ENCODE measurements at places on chromosomes 7 and 10.

DNA sequence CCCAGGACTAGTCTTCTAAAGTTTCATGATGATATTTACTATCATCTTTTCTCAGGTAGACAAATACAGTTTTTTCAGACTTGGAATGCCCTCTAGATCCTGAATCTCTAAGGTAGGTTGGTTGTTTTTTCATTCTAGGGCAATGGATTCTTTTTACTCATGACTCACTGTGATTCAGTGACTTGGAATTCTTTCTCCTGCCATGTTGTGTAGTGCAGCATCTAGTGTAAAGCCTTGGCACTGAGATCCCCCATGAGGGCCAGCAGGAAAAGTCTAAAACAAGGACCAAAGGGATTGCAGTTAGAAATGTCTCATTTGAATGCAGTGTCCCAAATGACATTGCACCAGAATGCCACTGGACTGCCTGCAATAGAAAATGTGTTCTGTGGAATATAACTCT is 430.4 kb downstream of the NEBL start:
- no peak for DNase-seq

DNA sequence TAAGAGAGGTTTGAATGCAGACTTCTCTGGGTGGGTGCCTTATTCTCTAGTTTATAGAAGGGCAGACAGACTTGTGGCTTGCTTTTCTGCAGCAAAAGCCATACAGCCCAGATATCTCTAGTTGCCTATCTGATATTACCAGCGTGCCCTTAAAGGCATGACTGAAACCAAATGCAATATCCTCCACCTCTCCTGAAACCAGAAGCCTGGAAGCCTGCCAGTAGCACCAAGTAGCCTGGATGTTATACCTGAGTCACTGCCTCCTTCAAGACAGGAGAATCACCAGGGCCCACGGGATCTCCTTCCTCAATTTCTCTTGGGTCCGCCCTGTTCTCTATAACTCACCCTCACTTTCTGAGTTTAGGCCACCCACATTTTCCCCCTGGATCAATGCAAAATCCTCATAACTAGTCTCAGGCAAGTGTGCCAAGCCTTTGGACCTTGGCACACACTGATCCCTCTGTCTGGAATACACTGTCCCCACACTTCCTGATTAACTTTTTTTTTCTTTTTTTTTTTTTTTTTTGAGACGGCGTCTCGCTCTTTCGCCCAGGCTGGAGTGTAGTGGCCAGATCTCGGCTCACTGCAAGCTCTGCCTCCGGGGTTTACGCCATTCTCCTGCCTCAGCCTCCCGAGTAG is 638.4 kb downstream of the GALNT17 start:
- no peak for DNase-seq

- no peak for DNase-seq
Observed at GRCh38 chr10:102644066-102644645, at the start of gene TRIM8. Gene TRIM8 (plus strand): TSS chr10:102644479. CDS start chr10:102644618, 139 bp downstream.

DNA sequence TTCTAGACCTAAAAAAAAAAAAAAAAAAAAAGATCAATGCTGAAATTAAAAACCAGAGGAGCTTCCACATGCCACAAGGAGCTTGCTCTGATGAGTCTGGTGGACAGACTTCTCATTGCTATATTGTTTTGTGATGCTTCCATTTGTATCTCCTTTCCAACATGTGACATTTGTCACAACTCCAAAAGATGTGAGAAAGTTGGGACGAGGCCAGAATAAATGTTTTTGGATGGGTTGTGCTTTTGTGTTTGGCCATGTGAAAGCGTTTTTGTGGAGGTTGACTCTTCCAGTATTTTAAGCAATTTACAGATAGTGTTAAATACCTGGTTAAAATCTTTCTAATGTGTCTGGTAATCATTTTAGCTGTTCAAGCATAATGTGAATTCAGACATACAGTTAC is 280.1 kb downstream of the SKAP2 start:
- DNase-seq = no peak

DNA sequence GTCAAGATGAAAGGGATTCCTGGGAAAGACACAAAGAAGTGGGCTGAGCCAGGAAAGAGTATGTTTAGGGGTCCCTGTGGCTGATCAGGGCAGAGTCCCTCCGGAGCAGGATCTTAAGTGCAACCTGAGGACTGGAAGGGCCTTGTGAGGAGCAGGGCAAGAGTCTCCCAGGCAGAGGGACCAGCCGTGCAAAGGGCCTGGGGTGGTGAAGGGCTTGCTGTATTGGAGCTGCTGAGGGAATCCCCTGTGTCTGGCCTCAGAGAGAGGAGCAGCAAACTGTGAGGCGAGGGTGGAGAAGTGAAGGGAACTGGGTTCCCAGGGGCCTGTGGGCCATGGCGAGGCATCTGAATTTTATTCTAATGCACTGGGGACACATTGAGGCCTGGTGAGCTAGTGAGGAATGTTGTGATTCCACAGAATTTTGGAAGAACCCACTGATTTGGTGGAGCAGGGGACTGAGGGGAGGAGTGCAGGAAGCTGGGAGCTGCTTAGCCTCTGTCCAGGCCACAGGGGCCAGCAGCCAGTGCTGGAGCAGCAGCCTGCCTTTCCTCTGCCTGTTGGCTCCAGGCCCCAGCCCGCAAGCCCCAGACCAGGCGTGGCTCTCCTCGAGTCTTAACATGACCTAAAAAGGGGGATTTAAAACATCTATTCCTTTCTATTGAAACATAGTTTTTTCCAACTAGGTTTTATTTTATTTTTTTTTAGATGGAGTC is 138.4 kb upstream of the IGFBP3 start:
- no peak for DNase-seq

- DNase-seq = no peak
Observed at GRCh38 chr7:18495412-18496340, at the start of gene HDAC9. Gene HDAC9 (plus strand): TSS chr7:18495749. CDS start chr7:18496303, 554 bp downstream.

- DNase-seq = no peak
Observed at GRCh38 chr10:24324651-24325050, 115.7 kb downstream of the KIAA1217 start.

DNA sequence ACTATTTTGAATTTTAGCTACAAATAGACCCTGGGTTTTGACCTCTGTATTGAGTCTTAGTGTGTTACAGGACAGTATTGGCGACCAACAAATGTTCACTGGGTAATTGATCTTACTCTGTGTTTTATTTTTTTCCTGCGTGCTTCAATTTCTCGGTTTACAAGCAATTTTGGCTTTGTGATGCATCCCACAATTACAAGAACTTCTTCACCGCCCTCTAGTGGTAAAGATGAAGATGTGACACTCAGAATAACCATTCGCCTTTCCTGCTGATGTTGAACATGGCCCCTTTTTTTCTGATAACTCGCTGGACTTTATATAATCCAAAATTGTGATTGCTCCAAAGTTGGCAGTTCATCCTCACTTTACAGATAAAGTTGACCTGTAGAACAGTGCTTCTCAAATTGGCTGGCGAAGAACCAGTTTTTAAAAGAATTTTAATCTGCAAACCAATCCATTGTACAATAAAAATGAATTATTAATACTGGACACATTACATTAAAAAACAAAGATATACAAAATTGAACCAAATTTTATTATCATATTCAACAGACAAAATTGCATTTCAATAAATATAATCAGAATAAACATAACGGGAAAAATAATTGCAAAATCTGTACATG is 20.2 kb upstream of the SMC3 start:
- no peak for DNase-seq

DNA sequence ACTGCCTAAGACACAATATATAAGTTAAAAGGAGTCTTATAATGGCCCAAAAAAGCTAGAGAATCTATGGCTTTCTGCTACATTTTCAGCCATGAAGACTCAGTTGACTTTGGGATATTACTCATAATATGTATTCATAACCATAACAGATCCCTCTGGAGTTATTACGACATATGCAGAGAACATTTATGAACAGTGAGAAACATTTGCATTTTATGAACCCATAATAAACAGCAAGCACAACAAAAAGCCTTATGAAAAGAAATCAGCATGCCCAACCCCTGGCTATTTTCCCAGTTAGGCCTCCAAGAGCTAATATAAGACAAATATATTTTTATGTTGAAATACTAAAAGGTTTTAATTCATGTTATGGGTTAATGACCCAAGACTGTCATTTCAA is 52.4 kb downstream of the ARMH3 start:
- DNase-seq = no peak

DNA sequence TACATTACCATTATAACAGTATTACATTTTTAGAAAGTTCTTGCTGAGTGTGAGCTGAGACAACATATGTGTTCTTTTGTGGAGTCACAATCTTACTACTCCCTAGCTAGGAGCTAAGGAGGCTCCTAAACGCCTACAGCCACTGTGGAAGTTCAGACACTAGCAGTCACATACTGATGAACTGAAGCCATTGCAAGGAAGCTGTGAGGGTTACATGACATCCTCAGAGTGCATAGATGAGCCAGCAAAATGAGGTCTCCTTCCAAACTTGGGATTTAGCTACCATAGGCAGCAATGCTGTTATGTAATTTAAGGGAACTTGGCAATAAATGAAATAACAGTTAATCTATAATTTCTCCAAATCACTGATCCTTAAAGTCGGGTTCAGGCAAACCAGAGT is 10.8 kb upstream of the ST7 start:
- DNase-seq = no peak

DNA sequence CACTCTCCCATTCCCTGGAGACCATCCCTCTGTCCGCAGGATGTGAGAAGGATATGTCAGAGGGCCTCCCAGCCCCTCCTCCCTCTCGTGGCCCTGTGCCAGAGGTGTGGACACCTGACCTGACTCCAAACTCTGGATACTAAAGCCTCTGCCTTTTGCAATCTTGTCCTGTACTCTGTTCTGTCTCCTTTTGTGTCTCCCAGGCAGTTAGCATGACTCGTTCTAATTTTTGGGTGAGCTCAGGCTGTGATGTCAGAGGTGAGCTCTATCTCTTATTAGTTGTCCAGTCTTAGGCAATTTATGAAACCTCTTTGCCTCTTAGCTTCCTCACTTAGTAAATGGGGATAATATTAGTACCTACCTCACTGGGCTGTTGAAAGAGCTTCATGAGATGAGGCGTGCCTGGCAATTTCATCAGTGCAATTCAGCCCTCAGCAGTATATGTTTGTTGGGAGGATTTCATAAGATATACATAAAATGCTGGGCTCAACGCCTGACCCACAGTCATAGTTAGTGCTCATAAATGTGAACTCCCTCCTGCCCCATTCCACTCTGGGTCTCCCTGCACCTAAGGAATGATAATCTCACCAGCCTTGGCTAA is 10.9 kb downstream of the MARVELD1 start:
- DNase-seq = no peak

GRCh38 chr7:49797987-49798660 is 24.7 kb downstream of the VWC2 start:
- no peak for DNase-seq

DNA sequence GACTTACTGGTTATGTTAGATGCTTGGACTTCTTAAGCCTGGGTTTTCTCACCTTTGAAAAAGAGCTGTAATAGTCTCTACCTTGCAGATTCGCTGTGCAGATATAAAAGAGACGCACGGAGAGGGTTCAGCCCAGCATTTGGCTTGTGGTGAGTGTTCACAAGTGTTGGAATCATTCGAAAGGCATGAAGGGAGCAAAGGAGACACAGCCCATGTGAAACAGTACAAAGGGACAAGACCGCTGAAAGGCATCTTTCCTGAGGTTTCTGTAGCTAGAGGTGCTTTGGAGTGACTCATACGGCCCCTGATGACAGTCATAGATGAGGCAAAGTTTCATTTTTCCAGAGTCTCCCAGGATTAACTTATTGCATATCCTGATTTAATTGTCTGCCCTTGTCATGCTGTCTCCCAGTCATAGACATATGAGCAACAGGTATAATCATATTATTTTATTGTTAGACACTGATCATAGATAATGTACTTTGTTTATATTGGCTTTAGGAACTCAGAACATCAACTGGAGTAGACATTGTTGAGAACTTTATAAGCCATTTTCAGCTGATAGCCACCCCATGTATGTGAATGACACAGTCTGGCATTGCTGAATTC is 171.1 kb downstream of the ADRA2A start:
- no peak for DNase-seq

Measured in GM12892 (cell line).